Stimulated activated CD4-positive, alpha-beta T cell treated with anti-CD3 and anti-CD28 coated beads, Interleukin-15, amount 100 ng/mL, for 24 hours (primary cell): ENCODE measurements at places on chromosomes 4 and X.
A peak's percentile ranks its signal among the peaks of the same experiment; 100 is the strongest.

- no peak for DNase-seq
Observed at GRCh38 chr4:55819634-55820033, at the start of gene EXOC1L. EXOC1L (plus strand) TSS chr4:55819790; CDS start chr4:55820027, 237 bp downstream.

- DNase-seq, result no peak
Observed at GRCh38 chr4:186932631-186933187, 209.1 kb upstream of the FAT1 start.

- DNase-seq, result no peak
Observed at GRCh38 chrX:120999413-120999812, 13.9 kb upstream of the CT47A1 start.

DNA sequence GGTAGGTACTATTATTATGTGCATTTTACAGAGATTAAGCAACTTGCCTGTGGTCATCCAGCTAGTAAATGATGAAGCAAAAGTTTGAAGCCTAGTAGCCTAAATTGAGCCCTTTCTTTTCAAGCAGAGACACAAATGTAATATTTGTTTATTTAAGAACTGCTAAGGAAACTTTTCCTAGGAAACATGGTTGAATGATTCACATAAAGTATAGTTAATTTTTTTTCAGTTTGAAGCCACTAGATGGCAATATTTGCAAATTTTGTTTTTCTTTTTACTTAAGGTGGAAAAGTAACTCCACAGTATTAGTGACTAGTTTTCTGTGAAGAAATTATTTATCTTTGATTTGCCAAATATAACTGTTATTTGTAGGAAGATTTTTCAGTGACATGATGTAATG lies 52.8 kb upstream of the ANKRD17 start:
- no peak for DNase-seq

DNA sequence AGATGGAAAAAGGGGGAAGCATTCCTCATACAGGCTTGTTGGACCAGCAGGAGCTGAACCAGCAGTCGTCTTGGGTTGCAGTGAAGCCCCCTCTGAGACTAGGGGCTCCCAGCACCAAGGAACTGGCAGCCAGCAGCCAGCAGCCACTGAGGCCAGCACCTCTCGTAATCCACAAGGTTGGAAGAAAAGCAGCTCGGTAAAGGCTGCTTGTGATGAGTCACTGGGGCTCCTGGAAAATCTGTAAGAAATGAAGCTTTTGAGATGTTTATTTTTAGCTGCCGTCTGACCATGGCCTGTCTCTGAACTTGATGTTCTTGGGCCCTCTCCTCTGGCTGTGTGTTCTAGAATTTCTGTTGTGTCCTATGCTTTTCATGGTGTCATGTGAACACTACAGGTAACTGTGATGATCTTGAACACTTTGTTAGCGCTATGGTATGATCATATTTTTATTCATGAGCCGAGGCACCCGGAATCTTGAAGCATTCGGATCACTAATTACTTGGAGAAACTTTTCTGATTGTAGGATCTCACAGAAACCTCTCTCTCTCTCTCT lies 18.6 kb downstream of the CLCN4 start:
- DNase-seq, result no peak

GRCh38 chr4:139301821-139302611 lies at the start of gene NDUFC1:
NDUFC1 (minus strand) TSS chr4:139302477; CDS start chr4:139295798, 6,679 bp downstream.
- DNase-seq, result peak; percentile 79

GRCh38 chr4:174454815-174455473 lies 67.3 kb downstream of the HPGD start:
- no peak for DNase-seq

- no peak for DNase-seq
Observed at GRCh38 chr4:19382993-19383756, 868.5 kb upstream of the SLIT2 start.

DNA sequence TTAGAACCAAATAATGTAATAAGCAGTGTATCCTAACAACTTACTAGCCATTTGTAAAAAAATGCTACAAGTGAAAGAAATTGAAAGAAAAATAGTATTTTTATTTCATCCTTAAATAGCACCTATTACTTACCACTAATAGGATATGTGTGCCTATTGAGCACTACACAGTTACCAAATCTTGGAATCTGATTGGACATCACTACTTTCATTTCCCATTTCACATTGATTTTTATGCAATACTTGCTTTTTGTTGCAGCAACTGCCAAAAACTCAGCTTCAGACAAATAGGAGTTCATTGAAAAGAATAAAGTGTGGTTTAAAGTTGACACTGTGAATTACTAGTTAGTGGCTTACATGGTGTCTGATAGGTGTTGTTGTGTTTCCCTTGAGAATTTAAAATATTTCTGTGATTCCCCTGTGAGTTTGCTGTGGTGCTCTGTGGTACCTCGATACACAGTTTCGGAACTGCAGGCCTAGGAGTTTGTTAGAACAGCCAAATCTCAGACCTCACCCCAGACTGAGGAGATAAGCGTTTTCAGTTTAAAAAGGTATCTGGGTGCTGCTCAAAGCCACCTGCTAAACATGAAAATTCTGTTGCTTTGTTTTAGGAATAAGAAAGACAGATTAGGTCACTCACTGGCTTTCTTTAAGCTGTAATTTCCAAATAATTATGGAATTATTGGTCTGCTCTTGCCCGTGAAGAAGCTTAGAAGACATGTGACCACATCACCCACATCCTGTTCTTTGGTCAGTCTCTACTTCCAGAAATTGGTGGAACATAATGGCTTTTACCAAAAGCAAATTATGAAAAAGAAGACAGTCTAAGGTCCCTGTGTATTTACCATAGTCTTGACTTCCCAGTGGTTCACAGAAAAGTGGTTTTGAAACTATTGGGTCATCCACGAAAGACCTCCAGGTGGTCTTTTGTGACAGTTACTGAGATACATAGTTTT lies 97.8 kb downstream of the SYTL5 start:
- no peak for DNase-seq

GRCh38 chr4:79057772-79058171 lies 118.5 kb upstream of the PAQR3 start:
- DNase-seq, result no peak

DNA sequence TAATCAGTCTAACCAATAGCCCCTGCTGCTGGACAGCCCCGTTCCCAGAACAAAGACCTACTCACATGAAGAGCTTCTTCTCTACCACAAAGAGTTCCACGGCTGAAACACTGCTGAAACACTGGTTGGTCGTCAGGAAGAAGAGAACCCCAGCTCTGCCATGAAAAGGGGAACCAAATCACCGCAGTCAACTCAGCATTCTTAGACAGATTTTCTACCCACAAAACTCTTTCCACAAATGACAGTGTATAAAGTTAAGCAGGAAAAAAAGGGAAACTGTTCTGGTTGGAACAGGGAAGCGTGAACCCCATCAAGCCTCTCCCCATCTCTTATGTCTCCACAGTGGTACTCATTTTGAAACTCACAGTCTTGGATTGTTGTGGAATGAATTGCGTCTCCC lies 57.3 kb downstream of the ABCG2 start:
- DNase-seq, result no peak

GRCh38 chr4:61292322-61292721 lies 92.2 kb downstream of the ADGRL3 start:
- DNase-seq, result no peak

DNA sequence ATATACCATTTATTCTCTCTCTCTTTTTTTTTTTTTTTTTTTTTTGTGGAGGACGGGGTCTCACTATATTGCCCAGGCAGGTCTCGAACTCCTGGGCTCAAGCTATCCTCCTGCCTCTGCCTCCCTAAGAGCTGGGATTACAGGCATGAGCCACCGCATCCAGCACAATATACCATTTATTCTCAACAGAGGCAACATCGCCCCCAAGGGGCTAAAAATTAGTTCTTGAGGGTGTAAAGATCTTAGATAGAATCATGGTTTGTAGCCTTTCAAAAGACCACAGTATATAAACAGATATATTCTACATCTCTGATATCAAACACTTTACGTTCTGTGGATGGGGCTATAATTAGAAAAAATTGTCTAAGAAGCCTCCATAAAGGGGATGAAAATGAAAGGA lies 39.8 kb upstream of the TCEAL2 start:
- peak; percentile 3 for DNase-seq

GRCh38 chr4:89056292-89056952 lies 563 bp downstream of the FAM13A start:
- no peak for DNase-seq

GRCh38 chrX:38660395-38661102 lies 99.2 kb downstream of the TSPAN7 start:
- no peak for DNase-seq

DNA sequence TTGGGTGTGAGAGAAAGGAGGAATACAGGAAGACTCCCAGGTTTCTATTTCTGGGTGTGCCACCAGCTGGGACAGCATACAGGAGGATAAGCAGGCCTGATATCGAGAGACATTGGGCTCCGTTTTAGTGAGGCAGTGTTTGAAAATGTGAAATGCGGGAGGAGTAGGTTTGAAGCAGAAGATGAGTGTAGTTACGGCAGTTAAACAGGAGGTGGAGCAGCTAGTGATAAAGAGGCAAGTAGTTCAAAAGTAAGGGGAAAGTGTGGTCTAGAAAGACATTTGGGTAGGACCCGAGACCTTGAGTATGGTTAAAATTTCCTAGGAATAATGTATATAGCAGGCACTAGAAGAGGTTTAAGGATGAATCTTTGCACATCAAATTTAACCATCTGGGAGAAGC lies 42.4 kb downstream of the DCUN1D4 start:
- DNase-seq, result no peak

DNA sequence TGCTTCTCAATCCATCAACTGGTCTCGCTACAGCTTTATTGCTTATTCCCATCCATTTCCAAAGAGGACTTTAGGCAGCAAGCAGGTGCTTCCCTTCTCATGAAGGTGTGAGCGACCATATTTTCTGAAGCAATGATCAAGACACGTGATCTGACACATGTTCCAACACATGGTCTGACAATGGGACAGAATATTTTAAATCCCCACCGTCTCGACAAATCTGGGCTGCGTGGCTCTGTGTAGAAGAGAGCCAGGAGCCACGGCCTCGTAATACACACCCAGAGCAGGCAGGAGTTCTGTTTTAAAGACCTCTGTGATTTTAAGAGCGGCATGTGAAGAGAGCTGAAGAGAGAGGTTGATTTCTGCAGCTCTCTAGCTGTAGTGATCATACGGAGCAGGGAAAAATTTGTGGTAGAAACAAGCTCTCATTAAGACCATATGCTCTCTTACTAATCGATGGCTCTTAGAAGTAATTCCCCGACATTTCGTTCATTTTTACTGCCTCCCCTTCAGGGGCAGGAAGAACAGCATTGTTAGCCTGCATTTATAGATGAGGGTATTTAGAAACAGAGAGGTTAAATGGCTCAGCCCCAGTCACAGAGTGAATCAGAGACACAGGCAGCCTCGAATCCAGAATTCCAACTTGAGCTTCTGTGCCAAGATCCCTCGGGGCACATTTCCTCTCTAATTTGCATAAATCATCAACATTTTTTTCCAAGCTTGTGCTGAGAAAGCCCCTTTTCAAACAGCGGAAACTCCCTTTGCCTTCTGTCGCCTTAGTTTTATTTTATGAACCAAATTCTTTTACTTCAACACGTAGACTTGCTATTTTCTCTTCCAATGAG lies 91.0 kb upstream of the BCOR start:
- DNase-seq, result no peak

DNA sequence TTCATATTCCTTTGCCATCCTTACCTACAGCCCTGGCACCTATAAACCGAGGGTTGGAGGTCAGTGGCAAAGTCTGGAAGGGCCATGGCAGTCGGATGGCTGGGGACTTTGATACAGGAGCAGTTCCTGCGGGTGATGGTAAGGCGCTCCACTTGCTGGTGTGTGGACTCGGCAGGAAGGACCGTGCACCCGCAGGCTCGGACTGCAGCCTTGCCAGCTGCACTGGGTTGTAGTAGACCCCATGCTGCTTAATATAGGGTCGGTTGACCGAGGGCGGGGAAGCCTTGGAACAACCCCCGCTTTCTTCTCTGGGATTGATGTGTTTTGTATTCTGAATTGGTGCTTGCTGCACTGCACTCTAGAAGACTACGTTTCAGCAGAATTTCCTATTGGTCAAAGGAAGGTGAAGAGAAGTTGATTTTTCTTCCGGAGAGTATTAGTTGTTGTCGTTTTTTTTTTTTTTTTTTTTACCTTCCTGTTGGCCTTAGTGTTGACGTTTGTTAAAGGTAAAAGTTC lies 638 bp downstream of the BLTP1 start:
- DNase-seq, result peak; percentile 41
